ENCODE measurements at places on chromosomes 4 and X.

- no peak for DNase-seq
These were observed 53.2 kb upstream of the C4orf54 start for GRCh38 chr4:99710681-99711345.

GRCh38 chr4:3441501-3442459 is at the start of gene HGFAC:
Gene HGFAC (plus strand): TSS chr4:3441968. CDS start chr4:3442002, 34 bp downstream.
- no peak for DNase-seq

DNA sequence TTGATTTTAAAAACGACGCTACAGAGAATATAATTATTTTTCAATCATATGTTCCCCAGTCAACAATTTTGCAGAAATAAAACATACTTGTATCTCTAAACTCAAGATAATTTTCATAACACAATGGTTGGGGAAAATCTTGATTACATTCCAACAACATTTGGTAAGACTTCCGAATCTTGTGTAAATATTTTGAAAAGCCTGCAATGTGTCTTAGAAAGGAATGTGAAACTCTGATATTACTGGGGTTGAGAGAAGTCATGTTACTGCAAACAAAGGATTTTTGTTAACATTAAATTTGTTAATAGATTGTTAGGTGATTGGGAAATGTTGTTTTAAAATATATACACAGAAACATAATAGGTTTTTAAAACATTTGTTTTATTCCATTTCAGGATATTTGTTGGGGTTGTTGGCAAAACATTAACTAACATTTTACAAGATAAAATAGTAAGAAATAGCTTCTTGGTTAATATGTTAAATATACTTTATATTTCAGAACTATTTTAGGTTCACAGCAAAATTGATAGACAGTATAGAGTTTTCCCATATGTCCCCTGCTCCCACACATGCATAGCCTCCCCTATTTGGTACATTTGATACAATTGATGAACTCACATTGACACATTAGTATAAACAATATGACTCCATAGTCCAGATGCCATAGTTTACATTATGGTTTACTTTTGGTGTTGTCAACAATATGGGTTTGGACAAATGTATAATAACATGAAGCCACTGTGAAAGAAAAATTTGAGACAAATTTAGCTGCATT is 218.6 kb upstream of the FAM47A start:
- no peak for DNase-seq

- no peak for DNase-seq
These were observed at the start of gene TEX13B for GRCh38 chrX:107982356-107982755. Gene TEX13B (minus strand): TSS chrX:107982370. CDS start chrX:107982127, 243 bp downstream.

- DNase-seq: no peak
These were observed 95.7 kb downstream of the DCLK2 start for GRCh38 chr4:150173982-150174398.

DNA sequence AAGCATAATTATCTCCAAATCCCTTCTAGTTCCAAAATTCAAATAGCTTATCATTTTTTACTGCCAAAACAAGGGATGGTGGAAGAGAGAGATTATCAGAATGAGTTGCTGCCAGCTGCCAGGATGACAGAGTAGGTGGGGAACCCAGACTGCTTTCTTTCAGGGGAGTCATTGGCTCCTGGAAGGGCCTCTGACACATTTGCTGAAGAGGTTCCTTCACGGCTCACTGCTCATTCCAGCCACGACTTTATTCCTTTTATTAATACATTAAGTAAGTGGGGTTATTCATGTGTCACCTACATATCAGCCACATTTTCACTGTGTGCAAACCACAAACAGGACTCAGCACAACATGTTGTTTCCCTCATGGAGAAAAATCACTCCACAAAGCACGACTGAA is 12.7 kb upstream of the SMIM43 start:
- no peak for DNase-seq

DNA sequence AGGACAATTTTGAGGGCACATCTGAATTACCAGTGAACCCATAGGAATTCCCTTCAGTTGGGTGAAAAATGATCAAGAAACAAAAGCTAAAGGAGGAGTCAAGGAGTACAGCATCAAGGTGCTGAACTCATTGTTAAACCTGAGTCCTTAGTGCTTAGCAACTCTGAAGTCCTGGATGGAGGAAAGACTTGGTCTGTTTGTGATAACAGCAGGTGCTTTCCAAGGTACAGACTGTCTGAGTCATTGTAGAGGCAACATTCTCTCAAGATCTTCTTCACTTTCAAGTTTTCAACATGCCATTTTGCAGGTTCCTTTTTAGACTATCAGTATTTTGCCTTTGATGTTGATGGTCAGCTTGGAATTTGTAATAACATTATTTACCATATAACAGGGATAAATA is 293.9 kb downstream of the AFF2 start:
- DNase-seq: no peak

- peak; percentile 9 for DNase-seq
These were observed 158.7 kb downstream of the DCHS2 start for GRCh38 chr4:154332681-154333421.

GRCh38 chr4:84269536-84270044 is 229.5 kb downstream of the NKX6-1 start:
- no peak for DNase-seq

GRCh38 chr4:188196134-188196735 is 57.0 kb downstream of the TRIML1 start:
- DNase-seq: no peak

- DNase-seq: no peak
These were observed 764.3 kb upstream of the AADAT start for GRCh38 chr4:170854097-170854496.

DNA sequence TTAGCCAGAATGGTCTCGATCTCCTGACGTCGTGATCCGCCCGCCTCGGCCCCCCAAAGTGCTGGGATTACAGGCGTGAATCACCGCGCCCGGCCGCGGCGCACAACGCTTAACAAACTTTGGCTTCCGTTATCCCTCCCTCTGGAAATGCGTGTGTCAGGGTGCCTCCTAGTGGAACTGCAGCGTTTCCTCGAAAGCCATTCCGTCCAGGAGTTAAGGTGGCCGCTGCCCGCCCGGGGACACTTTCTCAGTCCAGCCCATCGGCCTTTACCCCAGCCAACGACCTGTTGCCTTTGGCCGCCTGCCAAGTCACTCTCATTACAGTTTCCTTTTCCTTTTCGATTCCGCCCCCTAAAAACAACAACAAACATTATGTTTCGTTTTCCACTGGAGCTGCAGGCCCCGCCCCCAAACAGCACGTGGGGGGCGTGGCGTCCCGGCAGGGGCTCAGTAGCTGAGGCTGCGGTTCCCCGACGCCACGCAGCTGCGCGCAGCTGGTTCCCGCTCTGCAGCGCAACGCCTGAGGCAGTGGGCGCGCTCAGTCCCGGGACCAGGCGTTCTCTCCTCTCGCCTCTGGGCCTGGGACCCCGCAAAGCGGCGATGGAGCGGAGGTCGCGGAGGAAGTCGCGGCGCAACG is at the start of gene HERC5:
TSS of gene HERC5 (plus strand) at position 450 of the 637 bp plus-strand sequence. CDS start at position 601, 151 bp downstream.
- peak; percentile 88 for DNase-seq

DNA sequence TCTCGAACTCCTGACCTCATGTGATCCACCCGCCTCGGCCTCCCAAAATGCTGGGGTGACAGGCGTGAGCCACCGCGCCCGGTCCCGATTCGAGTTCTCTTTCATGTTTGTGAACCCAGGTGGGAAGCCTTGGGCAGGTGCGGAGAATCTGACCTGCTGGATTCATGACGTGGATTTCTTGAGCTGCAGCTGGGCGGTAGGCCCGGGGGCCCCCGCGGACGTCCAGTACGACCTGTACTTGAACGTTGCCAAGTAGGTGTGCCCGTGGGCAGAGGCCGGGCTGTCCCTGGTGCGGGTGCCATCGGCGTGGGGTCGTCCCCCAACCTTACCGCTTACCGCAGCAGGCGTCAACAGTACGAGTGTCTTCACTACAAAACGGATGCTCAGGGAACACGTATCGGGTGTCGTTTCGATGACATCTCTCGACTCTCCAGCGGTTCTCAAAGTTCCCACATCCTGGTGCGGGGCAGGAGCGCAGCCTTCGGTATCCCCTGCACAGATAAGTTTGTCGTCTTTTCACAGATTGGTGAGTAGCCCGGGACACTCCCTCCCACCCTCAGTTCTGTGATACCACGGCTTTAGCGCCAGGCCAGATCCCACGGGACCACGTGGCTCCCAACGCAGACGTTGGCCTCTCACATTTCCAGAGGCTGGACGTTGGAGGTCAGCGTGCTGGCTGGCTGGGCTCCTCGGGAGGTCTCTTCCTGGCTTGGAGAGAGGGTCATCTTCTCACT is 15.6 kb downstream of the IL3RA start:
- no peak for DNase-seq

GRCh38 chr4:68617003-68617698 is 41.0 kb upstream of the UGT2B17 start:
- no peak for DNase-seq

- DNase-seq: no peak
These were observed 90.6 kb downstream of the FHDC1 start for GRCh38 chr4:153026591-153027346.

- DNase-seq: no peak
These were observed 63.2 kb downstream of the MID1 start for GRCh38 chrX:10557166-10557565.

DNA sequence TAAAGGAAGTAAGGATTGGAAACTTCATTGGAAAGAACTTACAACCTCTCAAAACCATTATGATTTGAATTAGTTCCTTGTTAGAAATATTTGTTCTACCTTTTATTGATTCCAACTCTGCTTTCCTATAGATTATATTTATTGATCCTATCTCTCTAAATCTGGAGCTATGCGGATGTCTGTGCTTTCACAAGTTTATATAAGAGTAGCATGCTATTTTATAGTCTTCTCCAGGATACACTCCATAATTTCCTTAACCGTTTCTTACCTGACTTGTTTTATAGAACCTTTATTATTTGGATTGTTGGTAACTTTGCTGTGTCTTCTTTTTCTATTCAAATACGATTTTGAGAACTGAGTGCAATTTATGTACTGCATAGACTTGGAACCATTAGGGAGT is 668.1 kb downstream of the RAPGEF2 start:
- no peak for DNase-seq

GRCh38 chr4:134324179-134324578 is 122.6 kb upstream of the PABPC4L start:
- no peak for DNase-seq

DNA sequence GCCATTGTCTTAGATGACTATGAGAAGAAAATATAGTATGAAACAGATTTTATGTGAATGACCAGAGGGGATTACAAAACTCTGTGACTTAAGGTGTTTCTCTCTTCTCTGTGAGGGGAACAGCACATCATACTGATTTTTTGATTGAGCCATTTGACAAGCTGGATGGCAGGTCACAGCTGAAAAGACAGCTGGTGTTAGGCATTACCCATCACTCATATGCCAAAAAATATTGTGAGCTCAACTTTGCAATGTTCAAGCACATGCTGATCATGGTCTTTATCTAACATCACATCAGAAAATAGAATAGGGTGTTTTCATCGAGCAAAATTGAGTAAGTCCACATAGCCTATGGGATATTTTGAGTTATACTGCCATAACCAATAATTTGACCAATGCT is 86.7 kb upstream of the TECRL start:
- DNase-seq: no peak

DNA sequence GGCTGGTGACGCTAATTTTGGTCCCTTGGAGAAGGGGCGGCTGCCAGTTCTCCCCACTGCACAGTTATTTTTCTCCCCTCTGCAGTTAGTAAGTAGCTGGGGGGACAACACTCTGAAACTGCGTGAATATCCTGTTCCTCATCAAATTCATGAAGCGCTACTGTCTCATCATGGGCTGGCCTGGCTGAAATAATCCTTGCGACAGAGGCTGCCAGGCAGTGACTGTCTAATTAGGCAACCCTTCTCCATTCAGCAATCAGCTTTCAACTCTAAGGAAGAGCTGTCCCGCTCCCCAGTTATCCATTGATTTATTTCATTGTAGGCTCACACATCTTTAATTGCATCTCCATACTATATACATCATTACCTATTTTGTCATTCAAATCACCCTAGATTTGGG is 8.2 kb downstream of the SH3TC1 start:
- DNase-seq: no peak

DNA sequence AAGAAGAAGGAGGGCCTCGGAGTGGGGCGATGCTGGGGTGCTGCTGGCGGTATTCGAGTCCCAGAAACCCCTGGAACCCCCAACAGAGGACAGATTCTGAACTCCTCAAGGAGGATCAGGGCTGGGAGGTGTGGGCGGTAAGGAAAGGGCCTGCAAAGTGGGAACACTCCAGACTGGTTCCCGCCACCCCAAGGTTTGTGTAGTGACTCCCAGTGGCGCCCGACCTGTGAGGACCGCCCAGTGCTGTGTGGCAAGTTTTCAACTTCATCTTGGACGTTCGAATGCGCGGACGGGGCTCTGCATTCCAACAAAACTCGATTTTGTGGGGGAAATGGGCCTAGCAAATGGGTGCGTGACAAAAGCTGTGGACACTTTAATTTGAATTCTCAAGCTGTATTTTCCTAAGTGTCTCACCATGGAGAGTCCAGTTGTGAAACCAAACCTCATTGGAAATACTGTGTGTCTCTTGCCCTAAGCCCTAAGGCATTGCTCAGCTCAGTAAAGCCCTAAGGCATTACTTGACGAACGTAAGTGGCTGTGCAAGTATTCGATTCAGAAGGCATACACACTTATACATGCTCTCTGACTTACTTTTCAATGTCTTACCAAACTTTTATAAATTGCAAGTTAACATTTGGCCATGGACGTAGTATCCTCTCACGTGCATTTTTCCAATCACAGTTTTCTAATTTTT is 27.4 kb upstream of the XAGE1B start:
- DNase-seq: no peak

DNA sequence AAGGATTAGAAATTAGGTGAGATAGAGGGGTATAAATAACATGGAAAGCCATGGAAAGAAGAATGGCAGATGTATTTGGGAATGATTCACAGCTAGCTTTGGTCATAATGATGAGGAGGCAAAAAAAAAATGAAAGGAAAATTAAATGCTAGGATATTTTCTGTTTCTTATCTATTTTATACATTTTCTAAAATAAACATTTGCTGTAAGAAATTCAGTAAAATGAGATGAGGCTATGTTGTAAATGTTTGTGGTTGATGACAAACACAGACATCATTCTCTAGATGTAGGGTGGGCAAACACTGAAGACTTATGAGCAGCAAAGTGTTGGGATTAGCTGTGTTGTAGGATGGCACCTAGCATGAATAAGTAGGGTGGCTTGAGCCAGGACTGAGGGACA is 407.1 kb downstream of the IL15 start:
- no peak for DNase-seq

DNA sequence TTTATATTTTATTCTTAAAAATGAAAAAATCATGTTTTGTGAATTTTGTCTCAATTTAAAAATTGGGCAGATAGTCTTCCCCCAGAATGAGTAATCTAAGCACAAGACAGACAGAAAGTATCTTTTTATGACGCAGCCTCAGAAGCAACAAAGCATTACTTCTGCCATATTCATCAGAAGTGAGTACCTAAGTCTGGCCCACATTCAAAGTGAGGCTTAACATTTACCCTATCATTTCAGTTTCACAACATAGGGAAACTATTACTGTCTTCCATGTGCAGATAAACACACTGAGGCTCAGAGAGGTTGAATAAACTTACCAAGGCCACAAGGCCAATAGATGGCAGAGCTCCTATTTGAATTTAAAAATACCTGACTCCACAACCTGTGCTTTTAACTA is 4.4 kb upstream of the PRDX4 start:
- DNase-seq: no peak

Measured in activated T-cell treated with anti-CD3 and anti-CD28 coated beads for 4 hours (primary cell).